Left kidney (tissue), 8 donors: ENCODE measurements at places on chromosomes 7 and 10.
A peak's percentile ranks its signal among the peaks of the same experiment; 100 is the strongest.

- peak; percentile 24 for DNase-seq
Measured at GRCh38 chr7:95980167-95980566, 207.8 kb downstream of the DYNC1I1 start.

GRCh38 chr7:115133248-115133647 lies 211.4 kb downstream of the MDFIC start:
- DNase-seq = no peak

DNA sequence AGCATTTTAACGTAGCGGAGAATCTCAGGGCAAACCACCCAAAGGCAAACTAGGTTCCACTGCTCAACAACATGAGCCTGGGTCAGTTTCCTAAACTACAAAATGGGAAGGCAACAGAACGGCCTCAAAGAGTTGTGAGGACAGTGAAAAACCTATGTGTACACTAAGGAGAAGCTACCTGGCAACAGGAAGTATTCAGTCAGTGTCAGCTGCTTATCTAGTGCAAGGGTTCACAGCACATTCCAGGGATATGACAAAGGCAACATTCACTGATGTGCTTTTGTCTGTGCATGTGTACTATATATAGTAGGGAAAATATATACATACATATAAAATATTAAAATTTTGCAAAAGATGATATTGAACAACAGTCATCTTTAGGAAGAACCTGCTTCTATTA lies 17.2 kb downstream of the NUDCD3 start:
- DNase-seq = no peak

GRCh38 chr10:48437546-48437945 lies 131.1 kb downstream of the MAPK8 start:
- DNase-seq = no peak

DNA sequence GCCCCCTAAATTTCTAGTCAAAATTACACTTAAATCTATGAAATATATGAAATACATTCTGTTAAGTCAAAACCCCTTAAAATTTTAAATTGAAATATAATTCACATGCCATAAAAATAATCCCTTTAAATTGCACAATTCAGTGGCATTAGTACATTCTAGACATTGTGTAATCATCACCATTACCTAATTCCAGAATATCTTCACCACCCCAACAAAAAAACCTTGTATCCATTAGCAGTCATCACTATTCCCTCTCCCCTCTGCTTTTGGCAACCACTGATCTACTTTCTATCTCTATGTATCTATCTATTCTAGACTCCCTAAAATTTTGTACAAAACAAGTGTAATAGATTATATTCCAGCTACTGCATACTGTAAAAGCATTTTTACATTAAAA lies 261.2 kb downstream of the GLI3 start:
- no peak for DNase-seq

DNA sequence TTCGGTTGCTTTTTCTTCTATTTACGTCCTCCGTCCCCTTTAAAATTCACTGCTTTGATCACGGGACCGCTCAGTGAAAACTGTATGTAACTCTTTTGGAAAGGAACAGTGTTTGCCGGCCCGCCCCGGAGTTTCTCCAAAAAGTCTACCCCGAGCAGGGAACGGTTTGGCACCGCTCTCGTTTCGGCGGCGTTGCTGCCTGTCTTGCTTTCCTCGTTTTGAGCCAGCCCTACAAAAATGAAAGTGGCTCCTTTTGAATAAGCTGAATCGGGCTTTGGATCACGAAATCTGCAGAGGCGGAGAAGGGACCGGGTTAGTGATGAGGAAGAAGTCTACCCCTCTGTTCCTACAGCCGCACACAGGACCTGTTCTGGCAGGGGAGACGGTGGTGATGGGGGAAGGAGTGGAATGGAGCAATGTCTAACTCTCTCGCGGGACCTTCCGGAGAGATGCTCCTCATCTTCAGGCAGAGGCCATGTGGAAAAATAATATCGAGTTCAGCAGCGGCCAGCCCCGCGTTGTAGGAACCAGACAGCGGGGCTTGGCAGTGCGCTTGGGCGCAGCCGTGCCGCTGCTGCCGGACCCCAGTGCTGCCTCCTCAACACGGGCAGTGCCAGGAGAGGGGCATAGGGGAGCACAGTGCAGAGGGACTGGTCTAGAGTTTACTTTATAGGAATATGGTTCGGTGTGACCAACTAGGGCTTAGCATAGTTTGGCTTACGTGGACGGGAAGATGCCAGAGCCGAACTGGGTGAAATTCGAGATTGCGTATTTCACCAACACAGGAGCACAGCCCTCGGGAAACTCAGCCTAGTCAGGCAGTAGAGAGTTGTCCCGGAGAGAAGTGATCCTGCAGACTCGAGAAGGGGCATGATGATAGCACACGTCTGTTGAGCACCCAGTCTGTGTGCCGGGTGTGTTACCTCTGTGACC lies 1.4 kb downstream of the HTRA1 start:
- DNase-seq = no peak
